ENCODE measurements at places on chromosomes 13 and 19. TPM values are rescaled to one million over a fixed set of nuclear protein-coding genes. Genes with fewer than 3 reads are reported as not detected.

MCF2L gene
- 60.7 TPM for total RNA-seq

SIGLEC6 gene
- not detected for total RNA-seq

PHF11 gene
- 19.4 TPM for total RNA-seq

SPRED3 gene
- 0.21 TPM for total RNA-seq

YJEFN3 gene
- total RNA-seq, result 0.62 TPM

FBXO46 gene
- 13.2 TPM for total RNA-seq

POLD1 gene
- total RNA-seq, result 16.0 TPM

BEST2 gene
- not detected for total RNA-seq

TRPM4 gene
- 28.2 TPM for total RNA-seq

CEACAM4 gene
- total RNA-seq, result not detected

All from tongue (tissue), 3 donors.